Epithelial cell of proximal tubule (primary cell): ENCODE measurements at places on chromosomes 7 and 10. TPM values are rescaled to one million over a fixed set of nuclear protein-coding genes. Genes with fewer than 3 reads are reported as not detected.

The CLDN3 gene
- 29.7 and 85.9 TPM in 2 replicates for total RNA-seq

The ADCK2 gene
- 32.3 and 36.8 TPM in 2 replicates for total RNA-seq

GRCh38 chr10:62554632-62555199 is 180.5 kb downstream of the ZNF365 start:
- DNase-seq: no peak

DNA sequence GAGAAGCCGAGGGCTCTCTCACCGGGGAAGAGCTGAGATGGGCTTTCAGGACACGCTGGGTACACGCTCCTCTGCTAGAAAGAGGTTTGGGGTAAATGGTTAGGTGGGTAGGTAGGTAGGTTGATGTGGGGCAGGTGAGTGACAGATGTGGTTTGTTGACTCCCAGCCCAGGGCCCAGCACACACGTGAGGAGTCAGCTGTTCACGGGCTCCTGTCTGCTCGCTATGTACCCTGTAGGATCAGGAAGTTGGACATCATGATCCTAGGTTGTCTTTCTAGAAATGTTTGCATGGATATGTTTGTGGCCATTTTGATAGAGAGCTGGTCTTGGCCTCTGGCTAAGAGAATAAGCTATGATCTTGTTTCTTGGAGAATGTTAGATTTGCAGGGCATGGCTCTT is 109.0 kb downstream of the TACC2 start:
- DNase-seq: no peak

GRCh38 chr7:117110480-117111315 is 157.4 kb downstream of the ST7 start:
- no peak for DNase-seq
